ENCODE measurements at places on chromosomes 7 and 10.

- DNase-seq, result no peak
Observed at GRCh38 chr7:98322331-98323270, 41.1 kb downstream of the BRI3 start.

GRCh38 chr10:88851706-88852105, at the start of gene ANKRD22:
Gene ANKRD22, minus strand, starts transcription at chr10:88851844. Its CDS starts 237 bp downstream, at chr10:88851607.
- DNase-seq, result no peak

GRCh38 chr10:51176976-51177695, 102.8 kb downstream of the PRKG1 start:
- no peak for DNase-seq

GRCh38 chr10:101229266-101230182, at the start of gene LBX1:
Gene LBX1, minus strand, starts transcription at chr10:101229463. Its CDS starts 648 bp downstream, at chr10:101228815.
- DNase-seq, result no peak

GRCh38 chr10:102624751-102625645, 19.3 kb upstream of the TRIM8 start:
- DNase-seq, result no peak

GRCh38 chr7:77985974-77986339, 187.4 kb downstream of the PHTF2 start:
- DNase-seq, result peak; percentile 2

GRCh38 chr7:114539575-114539974, 125.0 kb downstream of the FOXP2 start:
- no peak for DNase-seq

- DNase-seq, result no peak
Observed at GRCh38 chr7:88003581-88003980, 69.5 kb downstream of the ADAM22 start.

DNA sequence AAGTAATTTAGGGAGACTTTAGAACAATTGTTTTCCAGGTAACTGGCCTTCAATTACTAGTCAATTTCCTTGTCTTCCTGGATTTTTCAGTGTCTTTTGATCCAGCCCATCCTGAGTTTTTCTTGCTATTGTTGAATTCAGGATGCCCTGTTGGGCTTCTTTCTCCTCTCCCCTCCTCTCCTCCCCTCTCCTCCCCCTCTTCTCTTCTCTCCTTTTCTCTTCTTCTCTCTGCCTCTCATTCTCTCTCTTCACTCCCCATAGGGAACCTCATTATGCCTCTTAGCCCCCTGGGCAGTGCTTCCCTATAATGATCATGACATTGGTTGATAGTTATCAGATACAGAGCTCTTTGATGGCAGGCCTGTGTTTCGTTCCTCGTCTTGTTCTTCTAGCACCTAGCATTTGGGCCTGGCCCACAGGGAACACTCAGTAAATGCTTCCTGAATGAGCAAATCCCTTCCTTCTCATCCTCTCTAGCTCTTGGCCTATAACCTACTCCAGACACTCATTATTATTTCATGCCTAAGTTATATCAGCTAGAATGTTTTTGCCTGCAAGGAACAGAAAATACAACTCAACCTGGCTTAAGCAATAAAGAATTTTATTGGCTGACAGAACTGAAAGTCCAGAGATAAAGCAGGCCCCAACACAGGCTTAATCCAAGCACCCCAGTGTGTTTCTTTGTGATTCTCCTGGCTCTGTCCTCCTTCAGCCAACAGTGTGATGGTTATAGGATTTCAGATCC, 56.8 kb downstream of the CACNB2 start:
- no peak for DNase-seq

DNA sequence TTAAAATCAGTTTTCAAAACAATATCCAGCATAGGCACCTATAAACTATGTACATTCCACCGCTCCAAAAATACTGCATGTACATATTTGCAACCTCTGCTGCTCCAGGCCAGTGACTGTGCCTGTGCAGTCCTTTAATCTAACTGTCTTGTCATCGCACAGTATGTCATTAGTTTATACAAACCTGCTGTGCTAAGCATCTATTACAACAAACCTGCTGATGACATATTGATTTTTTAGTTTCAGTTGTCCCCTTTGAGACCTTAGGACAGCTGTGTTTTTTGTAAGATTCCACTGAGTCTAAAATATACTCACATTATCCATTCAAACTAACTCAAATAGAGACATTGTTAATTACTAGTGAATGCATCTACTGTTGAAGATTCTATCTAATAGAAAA, 33.1 kb downstream of the SEMA3C start:
- no peak for DNase-seq

DNA sequence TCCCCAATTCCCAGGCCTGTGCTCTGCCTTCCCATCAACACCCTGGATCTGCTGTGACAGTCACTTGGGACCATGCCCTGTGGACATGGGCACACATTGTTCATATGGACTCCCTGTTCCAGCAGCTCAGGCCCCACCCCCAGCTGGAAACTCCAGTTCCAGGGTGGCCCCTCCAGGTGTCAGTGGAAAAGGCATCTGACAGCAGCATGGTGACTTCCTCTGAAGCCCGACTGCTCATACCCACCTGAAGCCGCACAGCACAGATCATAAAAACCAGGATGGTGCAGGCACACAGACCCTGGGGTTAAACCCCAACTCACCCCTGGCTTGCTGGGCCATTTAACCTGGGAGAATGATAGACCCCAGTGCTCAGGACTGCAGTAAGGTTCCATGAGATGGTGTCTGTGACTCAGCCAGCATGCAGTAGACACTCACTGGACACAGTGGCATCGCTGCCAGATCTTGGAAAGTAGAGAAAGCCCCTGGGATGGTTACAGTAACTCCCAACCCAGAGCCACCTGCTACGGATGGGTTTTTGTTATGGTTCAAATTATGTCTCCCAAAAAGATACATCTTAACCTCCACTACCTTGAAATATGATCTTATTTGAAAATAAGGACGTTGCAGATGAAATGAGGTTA, 72.6 kb upstream of the NANOS1 start:
- no peak for DNase-seq

DNA sequence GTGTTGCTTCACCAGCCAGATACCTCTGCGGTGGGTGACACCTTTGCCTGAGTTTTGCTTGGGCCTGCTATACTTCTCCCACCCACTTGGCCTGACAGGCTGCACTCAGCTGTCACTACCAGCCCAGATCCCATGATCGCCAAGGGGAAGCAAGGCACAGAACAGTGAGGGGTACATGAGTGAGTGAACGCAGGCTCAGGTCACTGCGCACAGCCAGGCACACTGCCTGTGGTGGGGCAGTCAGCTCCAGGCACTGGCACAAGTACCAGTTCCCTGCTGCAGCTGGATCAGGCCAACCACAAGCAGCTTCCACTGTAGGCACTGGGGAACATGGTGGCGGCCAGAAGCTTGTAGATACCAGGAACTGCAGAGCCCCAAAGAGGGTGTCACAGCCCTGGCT, 441.9 kb upstream of the GRM3 start:
- DNase-seq, result no peak

GRCh38 chr10:68327889-68328786, 3.7 kb upstream of the HNRNPH3 start:
- DNase-seq, result peak; percentile 57

- no peak for DNase-seq
Observed at GRCh38 chr10:30747633-30748032, 118.1 kb upstream of the LYZL2 start.

DNA sequence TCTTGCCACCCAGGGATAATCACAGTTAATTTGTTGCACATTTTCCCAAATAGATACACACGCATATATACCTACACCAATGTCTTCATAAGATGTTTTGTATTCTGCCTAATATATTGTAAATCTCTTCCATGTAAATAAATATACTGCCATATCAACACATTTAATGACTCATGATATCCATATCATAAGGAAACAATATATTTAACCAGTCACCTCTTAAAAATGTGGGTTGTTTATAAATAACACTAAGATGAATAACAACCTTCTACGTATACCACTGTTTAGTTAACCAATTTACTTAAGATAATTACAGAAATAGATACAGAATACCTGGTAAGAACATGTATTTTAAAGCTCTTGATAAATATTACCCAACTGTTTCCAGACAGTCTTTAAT, 38.2 kb downstream of the ELAPOR2 start:
- DNase-seq, result no peak

- no peak for DNase-seq
Observed at GRCh38 chr7:143183024-143183423, at the start of gene TAS2R39. Gene TAS2R39, plus strand, starts transcription at chr7:143183419. Its CDS starts 0 bp downstream, at chr7:143183419.

DNA sequence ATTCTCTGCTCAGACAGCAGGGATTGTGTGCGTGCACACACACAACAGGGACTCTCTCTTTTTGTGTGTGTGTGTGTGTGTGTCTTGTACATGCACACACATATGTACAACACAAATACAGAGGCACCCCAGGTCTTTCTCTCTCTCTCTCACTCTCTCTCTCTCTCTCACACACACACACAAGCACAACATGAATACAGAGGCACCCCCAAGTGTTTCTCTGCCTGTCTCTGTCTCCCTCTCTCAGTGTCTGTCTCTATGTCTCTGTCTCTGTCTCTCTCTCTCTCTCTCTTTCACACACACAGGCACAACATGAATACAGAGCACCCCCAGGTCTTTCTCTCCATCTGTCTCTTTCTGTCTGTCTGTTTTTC, 746 bp downstream of the NPFFR1 start:
- DNase-seq, result no peak

DNA sequence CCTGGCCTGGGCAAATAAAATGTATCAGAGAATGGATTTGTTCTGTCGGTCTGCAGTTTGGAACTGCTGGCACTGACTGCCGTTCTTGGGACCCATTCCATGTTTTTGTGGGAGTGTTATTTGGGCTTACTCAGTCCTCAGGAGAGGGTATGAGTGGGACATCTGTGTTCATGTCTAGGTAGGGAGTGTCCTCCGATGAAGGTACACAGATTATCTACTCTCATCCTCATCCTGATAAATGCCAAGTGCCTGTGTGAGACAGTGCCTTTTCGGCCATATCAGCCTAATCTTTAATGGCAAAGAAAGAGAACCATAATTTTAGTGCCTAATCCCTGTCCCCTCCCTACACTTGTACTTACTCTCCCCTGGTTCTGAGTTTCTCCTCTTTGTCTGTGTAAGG, 409.4 kb downstream of the REEP3 start:
- DNase-seq, result no peak

- no peak for DNase-seq
Observed at GRCh38 chr7:107920048-107920772, 29.2 kb downstream of the DLD start.

GRCh38 chr10:104330168-104331110, 7.8 kb downstream of the ITPRIP start:
- peak; percentile 91 for DNase-seq

- no peak for DNase-seq
Observed at GRCh38 chr10:101053516-101053915, 8.3 kb upstream of the KAZALD1 start.

GRCh38 chr10:123772645-123773508, 106.7 kb downstream of the GPR26 start:
- DNase-seq, result no peak

GRCh38 chr7:151172273-151173141, 5.0 kb upstream of the GBX1 start:
- DNase-seq, result peak; percentile 74

DNA sequence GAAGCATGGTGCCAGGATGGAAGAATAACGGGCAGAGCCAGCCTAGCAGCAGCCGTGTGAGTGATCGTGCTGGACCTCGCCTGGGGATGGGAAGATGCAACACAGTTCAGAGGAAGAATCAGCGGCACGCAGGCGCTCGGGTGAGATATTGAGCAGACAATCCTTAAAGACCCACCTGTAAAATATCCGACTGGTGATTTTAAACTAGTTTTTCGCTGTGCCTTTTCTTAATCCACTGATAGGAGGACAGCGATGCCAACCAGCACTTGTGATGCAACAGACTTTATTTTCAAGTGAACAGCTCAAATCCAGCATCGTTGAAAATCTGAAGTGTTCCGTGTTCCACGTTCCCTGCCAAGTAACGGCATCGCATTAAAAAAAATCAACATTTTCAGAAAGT, 214.7 kb downstream of the TEX36 start:
- no peak for DNase-seq

- DNase-seq, result no peak
Observed at GRCh38 chr10:119306514-119306951, 99.2 kb downstream of the GRK5 start.

GRCh38 chr10:21572578-21572977, 38.5 kb downstream of the MLLT10 start:
- DNase-seq, result no peak

DNA sequence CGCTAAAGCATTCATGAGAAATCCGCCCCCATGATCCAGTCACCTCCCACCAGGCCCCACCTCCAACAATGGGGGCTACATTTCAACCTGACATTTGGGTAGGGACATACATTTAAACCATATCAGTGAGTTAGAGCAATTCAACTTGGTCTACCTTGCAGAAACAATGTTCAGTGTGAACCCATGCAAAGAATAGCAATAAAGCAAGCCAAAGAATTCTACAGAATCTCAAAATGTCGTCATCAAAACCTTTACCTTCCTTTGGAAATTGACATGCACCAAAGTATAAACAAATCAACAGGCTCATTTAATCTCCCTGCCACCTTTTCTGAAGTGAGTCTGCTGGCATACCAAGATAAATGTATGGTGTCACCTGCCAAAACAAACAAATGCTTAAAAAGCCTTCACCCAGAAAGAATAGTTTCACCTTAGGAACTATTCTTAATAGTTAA, 68.8 kb upstream of the ABLIM1 start:
- no peak for DNase-seq

- DNase-seq, result no peak
Observed at GRCh38 chr10:59967079-59967478, 60.7 kb upstream of the CCDC6 start.

DNA sequence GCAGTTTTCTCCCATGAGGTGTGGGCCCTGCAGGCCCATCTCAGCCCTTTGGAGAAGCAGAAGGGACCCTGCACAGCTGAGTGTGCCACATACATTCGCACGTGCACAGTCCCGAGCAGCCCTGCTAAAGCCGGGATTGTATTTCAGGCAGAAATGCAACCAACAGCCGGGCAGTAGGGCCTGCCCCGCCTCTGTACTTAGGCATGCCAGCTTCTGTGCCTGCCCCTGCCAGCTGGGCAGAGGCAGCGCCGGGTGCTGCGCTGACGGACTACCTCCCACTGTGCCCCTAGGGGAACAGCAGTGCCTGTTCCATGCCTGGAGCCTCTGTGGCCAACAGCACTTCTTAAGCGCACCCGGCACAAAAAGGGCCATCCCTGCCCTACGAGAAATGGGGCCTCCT, 170.3 kb downstream of the NEURL1 start:
- DNase-seq, result no peak

All from muscle of arm (tissue), 14 donors.